ENCODE measurements at places on chromosomes 3 and 15. TPM values are rescaled to one million over a fixed set of nuclear protein-coding genes. Genes with fewer than 3 reads are reported as not detected.

Gene NSMCE3
- 10.1 TPM for total RNA-seq

Gene ITPKA
- 15.6 TPM for total RNA-seq

Gene PIGBOS1
- 6.6 TPM for total RNA-seq

Gene CDCP1
- total RNA-seq = 23.2 TPM

Gene HTR3E
- total RNA-seq = not detected

Gene ERICH6
- not detected for total RNA-seq

Gene WDR93
- total RNA-seq = 0.15 TPM

Gene GOLGA6L4
- total RNA-seq = 0.59 TPM

Gene GDPGP1
- total RNA-seq = 4.2 TPM

Gene GFM1
- 30.3 TPM for total RNA-seq

Gene SEMA5B
- total RNA-seq = not detected

Gene C3orf49
- total RNA-seq = not detected

Gene WDR53
- 7.2 TPM for total RNA-seq

Gene OSTN
- total RNA-seq = not detected

Gene LRRIQ4
- not detected for total RNA-seq

Gene RAB11A
- 168 TPM for total RNA-seq

Gene ADGRG7
- total RNA-seq = not detected

Gene STAB1
- total RNA-seq = 0.50 TPM

Gene ADAMTS7
- 5.0 TPM for total RNA-seq

Gene TMCC1
- 3.4 TPM for total RNA-seq

Gene AP3B2
- 0.15 TPM for total RNA-seq

Gene HTD2
- 6.1 TPM for total RNA-seq

Gene PXYLP1
- total RNA-seq = 5.5 TPM

Gene SIDT1
- total RNA-seq = not detected

Gene USF3
- total RNA-seq = 4.3 TPM

Gene CYP1A1
- total RNA-seq = not detected

Gene TEX55
- total RNA-seq = not detected

Gene SKOR1
- total RNA-seq = not detected

Gene NISCH
- 31.5 TPM for total RNA-seq

Gene NR1I2
- under 0.01 TPM for total RNA-seq

Gene PLA2G4E
- not detected for total RNA-seq

Gene STX19
- not detected for total RNA-seq

Gene CAMKV
- not detected for total RNA-seq

Gene SLC51B
- total RNA-seq = not detected

Gene LMOD3
- not detected for total RNA-seq

Gene FAM107A
- 1.3 TPM for total RNA-seq

Gene ZNF620
- 0.67 TPM for total RNA-seq

Gene CYP1A2
- not detected for total RNA-seq

Gene RPL22L1
- total RNA-seq = 297 TPM

Gene RHCG
- total RNA-seq = not detected

Gene GPR27
- total RNA-seq = not detected

Gene TTC21A
- 0.59 TPM for total RNA-seq

Gene GCNT3
- not detected for total RNA-seq

Gene CX3CR1
- total RNA-seq = 0.15 TPM

Gene AHSG
- not detected for total RNA-seq

Gene KNG1
- not detected for total RNA-seq

Gene NPAP1
- total RNA-seq = not detected

Gene DNAH12
- total RNA-seq = not detected

Gene IGF2BP2
- 67.6 TPM for total RNA-seq

Gene USP13
- total RNA-seq = 8.4 TPM

Gene ALDH1A3
- total RNA-seq = 16.0 TPM

Gene LMAN1L
- not detected for total RNA-seq

Gene VILL
- 5.0 TPM for total RNA-seq

Gene SMAD6
- total RNA-seq = 7.1 TPM

Gene TMEM89
- total RNA-seq = not detected

Measured in bronchus fibroblast of lung (primary cell).